ENCODE measurements at places on chromosomes 11 and 22.

GRCh38 chr11:99098258-99098657, 77.5 kb downstream of the CNTN5 start:
- no peak for DNase-seq

- DNase-seq, result no peak
These were observed 17.5 kb downstream of the GLB1L2 start for GRCh38 chr11:134349109-134349801.

- DNase-seq, result no peak
These were observed 1.3 kb upstream of the PHETA2 start for GRCh38 chr22:42072606-42073330.

- DNase-seq, result no peak
These were observed at the start of gene CD3E for GRCh38 chr11:118304568-118305248. TSS of gene CD3E (plus strand) at chr11:118304730. CDS start at chr11:118304953, 223 bp downstream.
